ENCODE measurements at places on chromosomes 7 and 10. TPM values are rescaled to one million over a fixed set of nuclear protein-coding genes. Genes with fewer than 3 reads are reported as not detected.

DNA sequence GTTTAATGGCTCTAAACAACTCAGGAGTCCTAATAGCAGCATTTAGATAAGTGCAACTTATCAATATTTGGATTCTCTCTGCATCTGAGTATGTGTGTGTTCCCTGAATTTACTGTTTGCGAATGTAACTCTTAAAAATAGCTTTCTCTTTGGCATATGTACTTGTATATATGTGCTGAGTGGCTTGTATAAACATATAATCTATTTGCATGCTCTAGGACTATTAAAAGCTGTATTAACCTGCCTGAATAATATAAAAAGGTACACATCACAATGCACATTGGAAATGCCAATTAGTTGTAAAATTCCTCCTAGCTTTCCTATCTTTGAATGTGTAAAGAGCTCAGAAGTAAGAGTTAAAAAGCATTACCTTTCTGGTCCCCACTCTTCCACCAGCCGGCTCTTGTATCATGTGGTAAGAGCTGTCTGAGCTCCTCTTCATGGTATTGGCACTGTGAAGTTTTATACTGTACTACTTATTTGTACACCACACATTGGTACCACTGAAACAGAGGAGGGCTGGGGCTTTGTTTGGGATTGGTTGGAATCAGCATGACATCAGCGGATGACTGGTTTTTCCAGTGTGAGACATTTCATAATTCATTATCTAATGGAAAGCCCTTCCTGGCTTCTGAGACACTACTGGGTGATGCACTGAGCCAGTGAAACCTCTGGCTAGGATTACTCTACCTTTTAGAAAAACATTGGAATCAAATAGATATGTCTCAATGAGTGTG lies at the start of gene INHBA:
Gene INHBA (minus strand): TSS at position 456 of the 737 bp plus-strand sequence. CDS start 2,716 bp downstream, outside the sequence.
- no peak for DNase-seq

DNA sequence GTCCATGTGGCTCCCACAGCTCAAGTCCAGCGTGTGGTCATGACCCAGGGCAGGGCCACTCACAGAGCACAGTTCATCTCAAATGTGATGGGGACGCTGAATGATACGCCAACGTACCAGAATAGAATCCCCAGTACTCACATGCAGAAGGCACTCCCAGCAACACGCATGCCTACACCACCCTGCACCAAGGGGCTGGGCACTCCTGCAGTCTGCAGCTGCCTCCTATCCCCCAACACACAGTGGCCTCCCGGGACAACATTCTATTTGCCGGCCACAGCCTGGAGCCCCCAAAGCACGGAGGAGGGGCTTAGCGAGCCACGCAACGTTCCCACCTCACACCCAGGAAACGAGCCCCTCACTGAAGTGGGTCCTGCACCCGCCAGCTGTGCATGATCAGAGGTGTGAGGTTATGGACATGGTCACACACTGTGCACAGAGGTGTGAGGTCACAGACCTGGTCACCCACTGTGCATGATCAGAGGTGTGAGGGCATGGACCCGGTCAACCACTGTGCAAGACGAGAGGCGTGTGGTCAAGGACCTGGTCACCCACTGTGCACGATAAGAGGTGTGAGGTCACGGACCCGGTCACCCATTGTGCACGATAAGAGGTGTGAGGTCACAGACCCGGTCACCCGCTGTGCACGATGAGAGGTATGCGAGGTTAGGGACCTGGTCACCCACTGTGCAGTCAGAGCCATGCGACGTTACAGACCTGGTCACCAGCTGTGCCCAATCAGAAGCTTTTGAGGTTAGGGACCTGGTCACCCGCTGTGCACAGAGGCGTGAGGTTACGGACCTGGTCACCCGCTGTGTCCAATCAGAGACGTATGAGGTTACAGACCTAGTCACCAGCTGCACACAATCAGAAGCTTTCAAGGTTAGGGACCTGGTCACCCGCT lies 182.8 kb downstream of the DIP2C start:
- no peak for DNase-seq

DNA sequence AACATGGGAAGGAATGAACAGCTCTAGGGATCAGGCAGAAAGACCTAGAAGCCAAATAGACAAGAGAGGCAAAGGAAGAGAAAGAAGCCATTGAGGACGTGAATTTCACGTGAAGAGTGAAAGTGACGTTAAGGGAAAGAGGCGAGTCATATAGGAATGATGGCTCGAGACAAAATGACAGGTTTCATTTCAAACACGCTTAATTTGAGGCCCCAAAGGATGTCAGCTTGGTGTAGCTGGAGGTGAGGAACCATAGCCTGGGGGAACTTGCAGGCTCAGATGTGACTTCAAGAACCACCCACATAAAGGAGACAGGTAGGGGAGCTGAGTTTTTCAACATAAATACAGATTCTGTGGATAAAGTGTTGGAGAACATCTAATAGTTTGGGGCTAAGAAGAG lies 84.3 kb upstream of the ATP6V0A4 start:
- DNase-seq: no peak

DNA sequence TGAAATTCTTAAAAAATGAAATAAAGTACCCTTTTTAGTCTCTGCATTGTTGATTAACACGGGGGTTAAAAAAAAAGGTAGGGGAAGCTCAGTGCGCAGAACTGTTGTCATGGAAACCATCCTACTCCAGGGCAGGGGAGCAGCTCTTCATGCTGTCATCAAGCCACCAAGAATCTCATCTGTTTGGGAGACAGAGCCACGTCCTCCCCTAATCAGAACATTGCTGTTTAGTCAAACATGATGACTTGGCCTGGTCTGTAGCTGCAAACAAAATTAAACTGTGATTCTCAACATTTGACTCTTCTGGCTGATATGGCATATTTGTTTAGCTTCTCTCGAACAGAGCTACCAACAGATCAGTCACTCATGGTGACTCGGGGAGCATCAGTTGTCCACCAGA lies 254.4 kb upstream of the KLF14 start:
- no peak for DNase-seq

DNA sequence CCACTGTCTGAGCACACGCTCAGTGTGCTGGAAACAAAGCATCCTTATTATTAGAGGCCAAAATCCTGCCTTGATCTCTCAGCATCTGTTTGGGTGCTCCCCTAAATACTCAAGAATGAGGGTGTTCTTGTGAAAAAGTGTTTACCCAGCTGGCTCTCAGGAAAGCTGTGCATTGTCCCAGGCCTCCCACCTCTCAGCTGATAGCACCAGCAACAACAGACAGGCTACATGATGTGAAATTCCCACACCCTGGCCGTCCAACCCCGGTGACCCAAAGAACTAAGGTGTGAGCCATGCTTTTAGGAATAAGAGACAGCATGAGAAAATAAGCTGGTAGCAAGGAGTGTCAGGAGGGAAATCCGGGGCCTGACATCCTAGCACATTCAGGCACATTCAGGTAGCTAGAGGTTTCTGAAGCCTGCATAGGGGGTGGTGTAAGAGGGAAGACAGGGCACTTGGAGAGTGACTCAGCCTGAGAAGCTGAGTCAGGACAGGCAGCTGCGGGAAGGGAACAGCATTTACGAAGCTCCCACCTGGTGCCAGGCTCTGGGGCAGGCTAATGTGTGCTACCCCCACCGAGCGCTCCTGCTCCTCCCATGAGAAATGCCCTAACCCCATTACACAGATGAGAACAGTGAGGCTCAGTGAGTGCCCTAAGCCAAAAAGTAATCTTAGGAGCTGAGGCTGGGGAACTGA lies 205.6 kb downstream of the GRID1 start:
- no peak for DNase-seq

DNA sequence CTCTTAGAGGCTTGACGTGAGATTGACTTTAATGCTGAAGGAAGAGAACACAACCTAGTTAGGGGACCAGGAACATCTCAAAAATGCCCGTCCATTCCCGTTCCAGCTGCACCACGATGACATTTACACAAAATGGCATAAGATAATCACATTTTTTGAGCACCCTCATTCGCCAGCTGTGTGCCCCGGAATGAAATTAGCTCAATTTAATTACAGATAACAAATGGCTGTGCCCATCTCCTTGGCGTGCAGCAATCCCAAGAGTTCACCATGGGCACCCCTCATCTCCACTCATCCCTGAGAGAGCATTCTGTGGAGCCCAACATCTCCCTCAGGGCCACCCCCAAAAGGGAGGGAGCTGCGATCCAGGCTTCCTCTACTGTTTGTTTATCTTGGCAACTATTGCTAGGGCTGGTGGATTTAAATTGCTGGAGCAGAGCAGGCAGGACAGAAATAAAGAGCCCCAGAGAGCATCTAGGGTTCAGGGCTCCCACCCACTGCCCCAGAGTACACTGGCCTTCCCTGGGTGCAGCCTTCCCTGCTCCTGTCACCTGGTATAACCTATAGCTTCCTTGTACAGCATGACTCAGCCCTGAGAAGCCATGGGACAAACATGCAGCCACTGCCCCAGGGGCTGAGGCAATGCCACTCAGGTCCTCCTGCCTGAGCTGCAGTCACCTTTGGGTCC lies 263.5 kb downstream of the ZEB1 start:
- no peak for DNase-seq

DNA sequence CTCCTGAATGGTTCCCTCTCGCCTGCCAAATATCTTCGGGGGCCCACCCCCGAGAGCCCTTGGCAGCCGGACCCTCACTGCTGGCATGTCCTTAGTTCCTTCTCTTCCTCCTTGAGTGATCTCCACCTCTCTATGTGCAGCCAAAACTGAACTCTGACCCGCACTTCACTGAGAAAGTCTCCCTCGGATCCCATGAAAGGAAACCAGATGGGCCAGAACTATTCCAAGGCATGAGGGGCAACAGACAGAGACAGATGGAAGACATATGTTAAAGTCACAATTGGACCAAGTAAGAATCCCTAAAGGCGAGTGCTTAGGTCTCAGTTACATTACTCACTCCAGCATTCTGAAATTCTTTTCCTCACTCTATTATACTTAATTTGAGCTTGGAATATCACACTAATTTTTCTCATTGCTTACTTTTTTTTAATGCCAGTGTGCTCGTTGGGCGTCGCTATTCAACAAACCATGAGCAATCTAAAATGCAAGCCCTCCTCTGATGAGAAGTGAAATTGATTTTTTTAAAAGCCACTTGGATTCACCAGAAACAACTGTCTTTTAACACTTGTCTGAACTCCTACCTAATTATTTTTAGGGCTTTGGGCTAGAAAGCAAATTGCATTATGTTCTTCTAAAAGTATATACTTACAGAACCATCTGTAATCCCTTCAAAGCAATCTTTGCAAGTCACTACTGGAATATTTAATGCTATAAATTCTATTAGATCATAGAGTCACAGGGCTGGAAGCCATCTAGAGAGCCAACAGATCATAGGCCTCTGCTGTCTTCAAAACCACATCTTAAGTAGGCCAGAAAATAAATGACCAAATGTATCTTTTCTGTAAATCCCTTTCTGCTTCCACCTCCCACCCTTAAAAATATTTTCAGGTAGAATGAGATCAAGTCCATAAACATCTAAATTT lies 43.3 kb upstream of the EZH2 start:
- DNase-seq: no peak

GRCh38 chr10:29026065-29026797 lies 262.6 kb upstream of the LYZL1 start:
- no peak for DNase-seq

DNA sequence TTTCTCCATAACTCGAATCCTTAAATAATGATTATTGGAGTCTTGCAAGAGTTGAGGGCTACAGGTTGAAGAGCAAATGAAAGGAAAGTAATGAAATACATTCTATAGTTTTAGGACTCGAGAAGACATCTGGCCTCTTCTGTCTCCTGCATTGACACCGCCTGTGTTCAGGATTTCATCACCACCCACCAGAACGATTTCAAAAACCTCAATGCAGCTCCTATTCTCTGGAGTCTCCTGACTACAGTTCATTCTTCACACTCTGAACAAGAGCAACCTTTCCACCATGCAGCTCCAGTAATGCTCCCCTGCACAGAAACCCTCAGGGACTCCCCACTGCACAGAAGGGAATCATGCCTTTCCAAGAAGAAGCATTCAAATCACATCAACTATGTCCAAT lies 5.5 kb downstream of the IL15RA start:
- DNase-seq: no peak

DNA sequence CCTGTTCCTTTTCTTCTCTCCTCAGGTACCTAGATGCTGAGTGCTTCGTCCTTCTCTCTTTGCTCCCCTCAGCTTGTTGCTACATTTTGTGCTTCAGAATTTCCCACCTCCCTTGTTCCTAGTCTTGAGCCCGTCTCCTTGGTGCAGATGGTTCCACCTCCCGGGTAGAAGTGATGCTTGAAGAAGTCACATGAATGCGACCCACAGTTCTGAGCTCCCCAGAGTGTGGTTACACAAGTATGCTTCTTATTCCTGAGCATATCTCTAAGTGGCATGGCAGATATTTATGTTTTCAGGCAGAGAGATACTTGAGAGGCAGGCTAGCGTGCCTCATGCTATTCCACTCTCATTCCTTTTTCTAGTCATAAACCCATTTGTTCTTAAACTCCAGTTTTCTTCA lies 34.0 kb downstream of the INPP5F start:
- DNase-seq: no peak

GRCh38 chr7:318878-319661 lies 29.1 kb downstream of the FOXL3 start:
- DNase-seq: no peak

DNA sequence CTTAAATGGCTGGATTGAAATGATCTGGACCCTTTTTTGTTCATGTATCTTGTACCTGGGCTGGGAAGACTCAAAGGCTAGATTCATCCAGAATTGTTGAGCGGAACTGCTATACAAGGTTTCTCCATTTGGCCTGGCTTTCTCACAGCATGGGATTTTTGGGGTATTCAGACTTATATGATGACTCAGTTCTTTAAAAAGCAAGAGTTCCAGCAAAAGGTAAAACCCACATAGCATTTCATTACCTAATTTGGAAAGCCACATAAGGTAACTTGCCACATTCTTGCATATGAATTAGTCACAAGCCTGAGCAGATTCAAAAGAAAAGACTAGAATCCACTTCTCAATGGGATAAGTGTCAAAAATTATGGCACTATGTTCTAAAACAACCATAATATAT lies 137.4 kb downstream of the HGF start:
- DNase-seq: no peak

GRCh38 chr10:42488416-42488815 lies 150.0 kb downstream of the ZNF33B start:
- no peak for DNase-seq

- peak; percentile 36 for DNase-seq
These were observed 161.0 kb downstream of the TEX36 start for GRCh38 chr10:125521721-125522680.

DNA sequence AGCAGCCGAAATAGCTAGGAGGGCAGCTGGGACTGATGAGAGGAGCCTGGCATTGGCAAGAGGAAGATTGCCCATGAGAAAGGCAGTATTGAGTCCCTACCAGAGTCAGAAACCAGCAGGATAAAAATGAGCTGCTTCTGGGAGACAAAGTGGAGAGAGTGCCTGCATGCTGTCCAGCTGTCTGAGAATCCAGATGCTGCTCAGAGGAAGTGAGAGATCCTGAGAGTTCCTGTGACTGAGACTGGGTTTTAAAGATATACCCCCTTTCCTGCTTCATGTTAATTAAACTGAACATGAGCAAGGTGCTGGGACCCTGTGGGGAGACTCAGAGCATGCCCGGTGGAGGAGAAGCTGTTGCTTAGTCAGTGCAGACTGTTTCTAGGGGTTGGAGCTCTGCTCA lies 107.5 kb downstream of the KIF20B start:
- DNase-seq: no peak

- no peak for DNase-seq
These were observed 13.2 kb downstream of the CYTH3 start for GRCh38 chr7:6259257-6259656.

Gene ADCY1
- 13.7 TPM for total RNA-seq

Gene ACSM6
- total RNA-seq: not detected

Gene LRRN3
- total RNA-seq: 6.1 TPM
